Liver (tissue), 10 donors: ENCODE measurements at places on chromosomes 5 and 9. TPM values are rescaled to one million over a fixed set of nuclear protein-coding genes. Genes with fewer than 3 reads are reported as not detected.

DNA sequence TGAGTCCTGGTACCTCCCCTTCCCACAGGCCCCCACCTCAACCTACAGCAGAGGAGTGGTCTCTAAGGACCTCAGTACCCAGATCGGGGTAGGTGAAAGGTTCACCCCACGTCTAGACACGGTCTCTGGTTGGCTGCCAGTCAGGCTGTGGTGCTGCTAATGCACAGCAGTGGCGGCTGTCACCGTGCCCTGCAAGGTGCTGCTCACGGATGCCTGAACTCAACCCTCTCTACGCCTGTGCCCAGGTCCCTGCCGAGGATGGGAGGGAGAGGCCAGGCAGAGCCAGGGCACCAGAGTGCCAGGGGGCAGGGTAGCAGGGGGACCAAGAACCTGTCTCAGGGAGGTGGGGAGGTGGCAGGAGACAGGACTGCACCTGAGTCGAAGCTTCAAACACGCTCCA is 14.3 kb downstream of the IER5L start:
- no peak for DNase-seq

- peak; percentile 37 for DNase-seq
Observed at GRCh38 chr9:77648234-77649108, at the start of gene GNA14. Gene GNA14, minus strand, starts transcription at chr9:77648322. Its CDS starts 529 bp downstream, at chr9:77647793.

DNA sequence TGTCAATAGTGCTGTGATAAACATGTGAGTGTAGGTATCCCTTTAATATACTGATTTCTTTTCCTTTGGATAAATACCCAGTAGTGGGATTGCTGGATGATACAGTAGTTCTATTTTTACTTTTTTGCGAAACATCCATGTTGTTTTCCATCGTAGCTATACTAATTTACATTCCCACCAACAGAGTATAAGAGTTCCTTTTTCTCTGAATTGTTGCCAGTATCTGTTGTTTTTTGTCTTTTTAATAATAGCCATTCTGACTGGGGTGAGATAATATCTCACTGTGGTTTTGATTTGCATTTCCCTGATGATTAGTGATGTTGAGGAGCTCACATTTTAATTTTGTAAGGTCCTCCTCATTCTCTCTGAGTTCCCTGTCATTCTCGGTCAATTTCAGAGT is 71.1 kb upstream of the NFIL3 start:
- DNase-seq, result no peak

- DNase-seq, result no peak
Observed at GRCh38 chr9:126335837-126336735, 9.5 kb downstream of the MVB12B start.

- no peak for DNase-seq
Observed at GRCh38 chr9:7613931-7614330, 185.6 kb downstream of the DMAC1 start.

DNA sequence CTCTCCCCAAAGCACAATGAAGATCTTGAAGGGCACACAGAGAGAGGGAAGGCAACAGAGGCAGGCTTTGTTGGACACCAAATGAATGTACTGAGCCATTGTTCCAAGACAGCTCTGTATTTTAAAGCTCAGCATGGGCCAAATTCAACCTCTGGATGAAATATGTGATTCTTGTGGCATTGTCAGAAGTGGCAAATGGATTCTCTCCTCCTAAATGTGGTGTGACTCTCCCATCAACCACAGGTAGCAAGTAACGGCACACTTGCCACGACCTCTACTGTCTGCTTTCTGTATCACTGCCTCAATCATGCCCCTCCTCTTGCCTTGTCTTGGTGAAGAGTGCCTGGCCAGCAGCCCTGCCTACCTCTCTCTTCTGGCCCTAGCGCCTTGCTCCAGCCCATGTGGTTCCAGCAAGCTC is 6.1 kb upstream of the MOB3B start:
- no peak for DNase-seq

- no peak for DNase-seq
Observed at GRCh38 chr5:5335700-5336264, 86.7 kb upstream of the ICE1 start.

- no peak for DNase-seq
Observed at GRCh38 chr9:86349271-86349670, 4.9 kb downstream of the TUT7 start.

GRCh38 chr9:8677741-8678140 is 878.2 kb upstream of the DMAC1 start:
- no peak for DNase-seq

- DNase-seq, result no peak
Observed at GRCh38 chr9:32899761-32900160, 101.7 kb downstream of the APTX start.

DNA sequence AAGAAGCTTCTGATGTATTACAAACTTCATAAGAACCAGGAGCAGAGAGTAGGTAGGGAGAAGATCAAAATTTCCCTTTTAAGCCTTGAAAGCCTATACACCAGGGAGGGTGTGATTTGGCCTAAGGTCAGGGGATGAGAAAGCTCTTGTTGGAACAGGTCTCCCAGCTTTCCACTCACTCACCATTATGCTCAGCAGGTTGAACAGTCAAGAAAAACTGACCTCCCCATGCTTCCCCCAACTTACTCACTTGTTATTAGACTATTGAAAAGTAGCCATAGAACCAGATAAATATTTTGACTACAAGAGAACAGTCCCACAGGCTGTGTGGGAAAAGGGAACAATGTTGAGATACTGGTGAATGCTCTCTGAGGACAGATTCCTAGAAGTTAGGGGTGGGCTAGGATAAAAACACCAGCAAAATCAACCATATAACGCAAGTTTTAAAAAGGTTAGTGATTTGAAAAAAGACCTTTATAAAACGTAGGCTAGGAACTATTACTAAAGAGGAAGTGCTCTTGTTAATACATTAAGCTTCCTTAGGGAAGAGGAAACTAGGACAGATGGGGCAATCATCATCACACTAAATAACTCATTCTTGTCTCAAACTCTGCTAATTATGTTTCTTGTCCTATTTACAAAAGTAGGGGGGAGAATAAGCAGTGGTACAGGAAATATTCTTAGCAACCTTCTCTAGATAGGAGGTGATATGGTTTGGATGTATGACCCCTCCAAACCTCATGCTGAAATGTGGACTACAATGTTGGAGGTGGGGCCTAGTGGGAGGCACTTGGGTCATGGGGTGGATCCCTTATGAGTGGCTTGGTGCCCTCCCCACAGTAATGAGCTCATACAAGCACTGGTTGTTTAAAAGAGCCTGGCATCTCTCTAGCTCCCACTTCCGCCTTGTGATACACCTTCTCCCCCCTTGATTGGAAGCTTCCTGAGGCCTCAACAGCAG is 31.0 kb downstream of the PCDHGC5 start:
- no peak for DNase-seq

- DNase-seq, result no peak
Observed at GRCh38 chr9:5767968-5768932, 64.7 kb downstream of the ERMP1 start.

DNA sequence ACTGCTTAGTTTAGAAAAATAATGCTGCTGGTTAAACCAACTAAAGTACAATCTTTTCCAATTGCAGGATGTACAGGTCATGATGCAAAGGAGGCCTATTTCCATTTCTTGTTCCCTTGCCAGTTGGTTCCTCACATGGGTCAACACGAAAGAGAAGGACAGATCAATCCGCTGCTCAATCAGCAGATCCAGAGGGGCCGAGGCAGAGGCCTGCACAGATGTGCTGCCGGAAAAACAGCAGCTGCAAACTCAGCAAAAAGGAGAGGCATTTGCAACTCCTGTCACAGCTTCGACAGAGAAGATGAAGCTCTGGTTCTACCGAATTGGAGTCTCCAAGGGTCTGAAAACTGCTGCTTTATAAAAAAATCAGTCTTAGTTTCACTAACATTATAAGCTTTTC is 69.8 kb downstream of the NIPSNAP3B start:
- DNase-seq, result no peak

DNA sequence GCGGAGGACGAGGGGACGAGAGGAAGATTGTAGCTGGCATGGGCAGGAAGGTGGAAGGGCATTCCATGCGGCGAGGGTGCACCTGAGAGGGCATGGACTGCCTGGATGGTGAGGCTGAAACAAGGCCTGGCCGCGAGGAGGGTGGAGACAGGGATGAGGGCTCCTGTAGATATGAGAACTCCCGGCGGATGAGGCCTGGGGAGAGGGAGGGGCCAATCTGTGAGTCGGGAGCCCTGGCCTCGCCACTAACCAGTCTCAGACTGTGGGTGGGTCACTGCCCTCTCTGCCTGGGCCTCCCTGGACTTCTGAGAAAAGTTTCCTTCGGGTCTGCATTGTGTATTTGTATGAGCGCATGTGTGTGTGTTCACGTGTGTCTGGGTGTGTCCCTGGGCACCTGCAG is 55.4 kb downstream of the LMX1B start:
- no peak for DNase-seq

GRCh38 chr5:33049842-33050241 is 338.7 kb downstream of the NPR3 start:
- no peak for DNase-seq

GRCh38 chr5:122173474-122174415 is 44.4 kb downstream of the ZNF474 start:
- no peak for DNase-seq

GRCh38 chr5:110925398-110925797 is 146.1 kb upstream of the TSLP start:
- DNase-seq, result no peak

GRCh38 chr5:123455640-123456039 is 32.4 kb upstream of the CEP120 start:
- no peak for DNase-seq

- no peak for DNase-seq
Observed at GRCh38 chr9:1222511-1222910, 172.4 kb downstream of the DMRT2 start.

- no peak for DNase-seq
Observed at GRCh38 chr9:22049411-22049810, 40.3 kb upstream of the CDKN2B start.

DNA sequence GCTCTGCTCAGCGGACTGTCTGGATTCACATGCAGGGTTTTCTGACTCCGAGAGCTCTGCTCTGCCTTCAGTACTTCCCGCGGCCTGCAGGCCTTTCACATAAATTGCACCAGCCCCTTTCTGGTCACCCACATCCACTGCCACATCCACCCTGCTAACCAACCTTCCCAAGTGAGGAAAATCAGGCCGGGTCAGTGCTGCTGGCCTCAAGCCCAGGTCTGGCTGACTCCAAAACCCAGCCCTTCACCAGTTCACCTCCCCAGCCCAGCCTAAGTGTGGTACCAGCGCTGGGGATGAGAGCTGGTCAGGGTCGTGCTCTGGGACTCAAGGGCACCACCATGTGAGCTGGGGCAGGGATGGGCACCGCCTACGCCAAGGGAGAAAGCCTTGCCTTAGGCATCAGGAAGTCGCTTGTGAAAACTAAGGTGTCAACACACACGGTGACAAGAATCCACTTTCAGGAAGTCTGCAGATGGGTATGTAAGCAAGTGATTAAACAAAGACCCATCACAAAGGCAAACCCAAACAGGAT is 12.3 kb downstream of the LMAN2 start:
- DNase-seq, result no peak

DNA sequence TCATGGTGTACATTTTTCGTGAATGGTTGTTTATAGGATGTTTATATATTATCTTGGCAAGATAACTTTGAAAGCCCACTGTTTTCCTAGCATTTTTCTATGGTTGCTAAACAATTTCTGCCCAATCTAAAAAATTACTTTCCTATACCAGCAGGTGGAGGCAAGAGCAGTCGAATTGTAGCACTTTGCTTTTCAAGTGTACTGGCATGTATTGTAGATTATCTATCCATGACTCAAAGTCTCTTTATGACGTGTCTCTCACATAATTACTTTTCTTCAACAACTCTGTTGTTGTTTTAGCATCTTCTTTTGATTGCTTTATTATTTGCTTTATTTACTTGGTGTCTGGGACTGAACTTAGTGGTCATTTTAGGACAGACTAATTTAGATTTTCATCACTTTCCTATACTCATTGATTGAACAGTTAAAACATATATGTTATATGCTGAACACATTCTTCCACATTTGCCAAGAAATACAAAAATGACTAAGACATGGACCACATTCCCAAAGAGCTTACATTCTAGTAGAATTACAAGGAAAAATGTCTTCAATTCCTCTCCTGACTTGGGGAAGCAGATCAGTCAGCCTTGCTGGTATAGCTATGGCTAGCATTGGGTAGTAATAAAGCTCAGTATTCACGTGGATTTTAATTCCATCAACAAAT is 20.7 kb downstream of the NLN start:
- no peak for DNase-seq

DNA sequence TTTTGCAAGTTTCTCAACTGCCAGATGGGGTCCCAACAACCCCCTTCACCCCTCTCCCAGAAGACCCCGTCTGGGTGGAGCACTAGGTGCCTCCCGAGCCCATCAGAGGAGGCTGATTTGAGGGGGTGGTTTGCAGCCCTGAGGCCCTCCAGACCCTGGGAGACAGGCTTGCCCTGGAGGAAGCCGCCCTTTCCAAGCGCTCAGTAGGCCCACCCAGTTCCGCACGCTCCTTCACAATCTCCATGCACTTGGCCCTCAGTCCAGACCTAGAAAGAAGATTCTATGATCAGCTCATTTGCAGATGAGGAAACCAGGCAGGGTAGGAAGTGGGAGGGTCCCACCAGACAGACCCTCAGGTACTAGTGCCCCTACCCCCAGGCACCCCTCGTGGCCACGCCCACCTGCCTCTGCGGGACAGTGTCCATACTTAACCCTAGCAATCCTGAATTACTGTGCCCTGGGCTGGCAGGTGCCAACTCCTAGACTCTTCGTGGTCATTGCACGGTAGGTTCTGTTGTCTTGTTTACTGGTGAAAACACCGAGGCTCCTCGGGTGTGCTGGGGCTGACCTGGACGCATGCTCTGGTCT is 22.3 kb downstream of the OR2V1 start:
- DNase-seq, result no peak

DNA sequence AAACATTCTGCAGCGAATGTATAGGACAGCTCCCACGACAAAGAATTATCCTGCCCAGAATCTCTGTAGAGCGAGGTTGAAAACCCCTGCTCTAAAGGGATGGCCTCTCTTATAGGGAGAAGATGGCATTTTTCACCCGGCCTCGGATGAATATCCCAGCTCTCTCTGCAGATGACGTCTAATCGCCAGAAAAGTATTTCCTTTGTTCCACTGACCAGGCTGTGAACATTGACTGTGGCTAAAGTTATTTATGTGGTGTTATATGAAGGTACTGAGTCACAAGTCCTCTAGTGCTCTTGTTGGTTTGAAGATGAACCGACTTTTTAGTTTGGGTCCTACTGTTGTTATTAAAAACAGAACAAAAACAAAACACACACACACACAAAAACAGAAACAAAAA is 17.4 kb upstream of the RARS1 start:
- DNase-seq, result no peak

- DNase-seq, result no peak
Observed at GRCh38 chr5:80409367-80409966, 1.6 kb downstream of the ZFYVE16 start.

Gene FST
- 29.2 TPM for total RNA-seq

Gene FAM221B
- total RNA-seq, result not detected

Gene PCDHGB5
- 3.8 TPM for total RNA-seq

Gene OTULINL
- 4.1 TPM for total RNA-seq

Gene FAM153A
- 3.9 TPM for total RNA-seq

Gene ABLIM3
- 6.8 TPM for total RNA-seq

Gene CCL27
- total RNA-seq, result not detected

Gene ACSL6
- total RNA-seq, result 129 TPM

Gene C9orf153
- 0.67 TPM for total RNA-seq
